ENCODE measurements at places on chromosomes 12 and 14. TPM values are rescaled to one million over a fixed set of nuclear protein-coding genes. Genes with fewer than 3 reads are reported as not detected.

Gene E2F7
- 2.0 TPM for total RNA-seq

Gene PZP
- not detected for total RNA-seq

Gene ASCL1
- total RNA-seq = not detected

Gene COCH
- total RNA-seq = 4.9 TPM

Gene KRAS
- total RNA-seq = 20.7 TPM

DNA sequence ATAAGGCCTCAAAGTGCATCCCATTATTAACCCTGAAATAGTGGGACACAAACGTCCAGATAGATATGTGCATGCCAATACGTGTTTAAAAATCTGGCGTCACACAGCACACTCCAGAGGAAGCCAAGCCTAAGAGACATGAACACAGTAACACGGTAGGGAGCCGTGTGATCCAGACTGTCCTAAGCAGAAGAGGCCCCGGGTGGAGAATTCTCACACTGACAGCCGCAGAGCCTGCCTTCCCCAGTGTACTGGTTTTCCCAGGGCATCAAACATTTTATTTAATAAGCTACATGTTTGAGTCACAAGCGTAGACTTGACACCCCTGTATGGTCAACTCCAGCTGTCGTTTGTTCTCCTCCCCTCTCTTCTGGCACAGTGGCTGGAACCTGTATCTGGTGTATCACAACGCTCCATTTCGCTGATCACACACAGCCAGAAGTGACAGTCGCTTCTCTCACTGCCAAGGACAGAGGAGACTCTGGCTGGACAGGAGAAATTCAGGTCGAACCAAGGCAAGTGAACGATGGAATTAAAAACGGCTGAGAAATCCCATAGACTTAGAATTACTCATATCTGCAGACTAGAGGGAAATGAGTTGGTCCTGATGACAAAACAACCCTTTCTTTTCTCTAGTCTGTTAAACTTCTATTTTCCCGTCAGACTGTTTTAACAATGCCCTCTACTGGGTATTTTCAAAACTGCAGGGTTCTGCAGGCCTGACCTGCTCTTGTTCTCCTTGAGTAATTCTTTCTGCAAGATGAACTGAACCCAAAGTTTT is 359.9 kb downstream of the RGS6 start:
- peak; percentile 17 for DNase-seq

DNA sequence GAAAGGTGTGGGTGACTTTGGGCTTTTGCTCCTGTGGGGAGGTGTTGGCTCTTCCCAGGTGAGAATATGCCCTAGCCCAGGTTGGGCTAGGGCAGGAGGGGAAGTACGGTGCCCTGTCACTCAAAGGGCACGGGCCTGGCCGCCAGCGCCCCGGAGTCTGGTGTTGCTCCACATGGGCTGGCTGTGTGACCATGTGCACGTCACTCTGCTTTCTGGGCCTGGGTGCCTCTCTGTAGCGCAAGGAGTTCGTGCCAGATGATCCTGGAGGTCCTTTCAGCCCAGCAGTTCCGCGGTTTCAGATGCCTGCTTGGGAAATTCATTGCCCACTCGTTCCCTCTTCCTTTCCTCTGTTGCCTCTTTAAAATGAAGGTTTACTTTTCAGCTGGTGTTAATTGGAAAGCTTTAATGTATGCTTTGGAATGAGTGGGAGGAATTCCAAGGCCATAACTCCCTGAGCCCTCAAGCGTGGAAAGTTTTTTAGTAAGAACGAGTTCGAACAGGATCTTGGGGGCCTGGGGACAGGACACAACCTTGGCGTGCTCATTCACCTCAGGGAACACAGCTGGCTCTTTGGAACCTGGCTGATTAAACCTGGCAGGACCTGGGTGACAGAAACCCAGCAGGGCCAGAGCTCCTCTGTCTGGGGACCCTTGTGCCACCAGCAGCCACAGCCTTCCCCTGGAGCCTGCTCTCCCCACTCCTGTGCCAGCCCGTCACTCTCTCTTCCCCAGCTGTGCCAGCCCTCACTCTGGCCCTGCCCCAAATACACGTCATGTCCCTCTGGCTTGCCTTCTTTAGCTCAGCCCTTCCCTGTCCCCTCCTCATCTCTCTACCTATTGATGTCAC is 42.8 kb downstream of the TSPAN9 start:
- DNase-seq = no peak

DNA sequence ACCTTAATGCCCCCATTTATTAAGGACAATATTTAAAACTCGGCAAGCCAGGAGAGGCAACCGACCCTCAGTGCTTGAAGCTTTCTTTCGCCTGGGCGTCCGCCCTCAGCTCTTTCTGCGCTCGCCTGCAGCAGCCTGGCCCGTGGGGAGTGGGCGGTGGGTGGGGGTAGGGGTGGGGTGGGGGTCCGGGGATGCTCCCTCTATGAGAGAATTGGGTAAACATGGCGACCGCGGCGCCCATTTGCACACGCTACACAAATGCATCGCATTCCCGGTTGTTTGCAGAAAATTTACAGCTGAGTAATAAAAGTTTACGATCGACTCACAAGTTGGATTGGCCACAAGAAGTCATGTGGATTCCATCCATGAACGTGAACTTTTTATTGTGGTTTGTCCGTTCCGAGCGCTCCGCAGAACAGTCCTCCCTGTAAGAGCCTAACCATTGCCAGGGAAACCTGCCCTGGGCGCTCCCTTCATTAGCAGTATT is 7.7 kb downstream of the HOXC8 start:
- no peak for DNase-seq

GRCh38 chr14:55600784-55601561 is 21.0 kb downstream of the KTN1 start:
- DNase-seq = no peak

GRCh38 chr14:77485256-77485655 is 13.4 kb downstream of the ISM2 start:
- no peak for DNase-seq

DNA sequence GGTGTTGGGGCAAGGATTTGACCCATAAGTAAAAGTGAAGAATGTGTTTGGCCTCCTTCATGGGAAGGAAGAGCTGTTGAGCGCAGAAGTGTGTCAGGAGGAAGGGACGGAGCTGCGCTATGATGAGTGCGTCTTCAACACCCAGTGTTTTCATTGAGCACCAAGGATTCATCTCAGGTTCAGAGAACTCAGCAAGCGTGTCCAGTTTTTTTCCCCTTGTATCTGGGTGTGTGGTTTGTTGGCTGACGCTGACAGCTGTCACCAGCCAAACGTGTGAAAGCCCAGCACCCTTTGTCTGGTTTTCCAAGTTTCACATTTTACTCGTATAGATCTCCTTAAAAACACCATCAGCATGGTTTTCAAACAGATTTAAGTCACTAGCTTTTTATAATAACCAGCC is 12.3 kb downstream of the EP400 start:
- DNase-seq = no peak

DNA sequence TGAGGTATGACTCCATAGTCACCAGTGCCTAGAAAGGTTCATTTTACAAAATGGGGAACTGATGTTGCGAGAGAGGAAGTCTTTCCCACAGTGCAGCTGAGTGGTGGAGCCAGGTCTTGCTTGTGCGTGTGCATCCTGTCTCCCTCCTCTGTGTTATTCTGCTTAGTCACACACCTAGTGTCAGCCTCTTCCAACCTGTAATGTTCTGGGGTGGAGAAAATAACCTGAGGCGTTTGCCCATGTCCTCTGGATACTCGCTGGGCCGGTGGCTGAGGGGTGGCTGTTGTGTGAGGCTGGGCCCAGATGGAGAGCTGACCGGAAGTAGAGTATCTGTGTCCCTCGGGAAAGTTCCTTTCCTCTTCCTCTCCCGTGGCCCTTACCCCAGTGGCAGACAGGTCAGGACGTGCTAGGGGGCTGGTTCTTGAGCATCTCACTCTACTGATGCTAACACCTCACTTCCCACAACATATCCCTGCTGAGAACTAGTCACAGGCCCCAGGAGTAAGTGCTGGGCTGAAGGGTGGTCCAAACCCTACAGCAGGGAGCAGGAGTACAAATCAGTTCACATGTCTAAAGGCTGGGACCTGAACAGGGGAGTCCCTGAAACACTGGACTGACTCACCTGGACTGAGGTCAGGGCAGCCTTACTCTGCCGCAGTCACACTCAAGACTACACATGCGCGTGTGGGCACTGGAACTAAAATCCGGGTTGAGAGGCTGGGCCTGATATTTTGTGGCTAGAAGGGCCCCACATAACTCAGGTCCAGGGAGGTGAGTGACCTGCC is 7.0 kb downstream of the MLF2 start:
- DNase-seq = no peak

- peak; percentile 24 for DNase-seq
These were observed 28.8 kb downstream of the MAP3K9 start for GRCh38 chr14:70780396-70781075.

- DNase-seq = no peak
These were observed 914.7 kb downstream of the NRXN3 start for GRCh38 chr14:79084861-79085260.

- no peak for DNase-seq
These were observed 327.2 kb downstream of the RAD51B start for GRCh38 chr14:68146818-68147217.

GRCh38 chr14:55201219-55202101 is 10.1 kb upstream of the DLGAP5 start:
- no peak for DNase-seq

Data from lower leg skin (tissue), 4 donors.